ENCODE measurements at places on chromosomes 3 and 15.

GRCh38 chr3:9175421-9175820 lies 74.0 kb downstream of the SRGAP3 start:
- DNase-seq: no peak

DNA sequence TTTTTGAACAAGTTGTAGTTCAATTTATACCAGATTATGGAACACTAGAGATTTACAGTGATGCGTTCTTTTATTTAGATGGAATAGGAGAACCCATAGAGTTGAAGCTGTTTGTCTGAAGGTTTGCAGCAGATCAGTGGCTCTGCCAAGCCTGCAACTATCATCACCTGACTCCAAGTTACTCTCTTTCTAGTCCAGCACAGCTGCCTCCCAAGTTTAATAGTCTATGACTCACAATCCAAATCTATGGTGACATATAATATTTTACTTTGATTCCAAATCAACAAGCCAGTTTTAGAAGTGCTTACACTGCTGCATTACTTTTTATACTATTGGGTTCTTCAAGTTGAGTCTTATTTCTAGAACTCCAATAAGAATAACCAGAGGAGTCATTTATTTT lies 400.4 kb downstream of the LPP start:
- DNase-seq: no peak

DNA sequence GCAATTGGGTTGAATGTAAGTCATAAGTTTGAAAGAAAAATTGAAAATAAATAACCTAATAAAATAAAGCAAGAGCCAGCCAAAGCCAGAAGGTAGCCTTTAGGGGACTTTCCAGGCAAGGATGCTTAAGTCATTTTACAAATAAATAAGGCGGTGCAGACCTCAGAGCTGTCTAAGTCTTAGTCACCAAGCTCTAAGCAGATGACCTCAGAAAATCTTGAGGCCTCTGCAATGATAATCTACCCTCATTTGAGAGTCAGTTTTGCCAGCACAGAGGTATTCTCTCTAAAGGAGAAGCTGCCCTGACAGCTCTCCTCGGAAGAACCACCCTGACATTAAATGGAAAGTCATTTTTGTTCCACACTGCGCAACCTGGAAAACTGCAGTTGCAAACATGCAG lies 113.9 kb downstream of the OXNAD1 start:
- no peak for DNase-seq

DNA sequence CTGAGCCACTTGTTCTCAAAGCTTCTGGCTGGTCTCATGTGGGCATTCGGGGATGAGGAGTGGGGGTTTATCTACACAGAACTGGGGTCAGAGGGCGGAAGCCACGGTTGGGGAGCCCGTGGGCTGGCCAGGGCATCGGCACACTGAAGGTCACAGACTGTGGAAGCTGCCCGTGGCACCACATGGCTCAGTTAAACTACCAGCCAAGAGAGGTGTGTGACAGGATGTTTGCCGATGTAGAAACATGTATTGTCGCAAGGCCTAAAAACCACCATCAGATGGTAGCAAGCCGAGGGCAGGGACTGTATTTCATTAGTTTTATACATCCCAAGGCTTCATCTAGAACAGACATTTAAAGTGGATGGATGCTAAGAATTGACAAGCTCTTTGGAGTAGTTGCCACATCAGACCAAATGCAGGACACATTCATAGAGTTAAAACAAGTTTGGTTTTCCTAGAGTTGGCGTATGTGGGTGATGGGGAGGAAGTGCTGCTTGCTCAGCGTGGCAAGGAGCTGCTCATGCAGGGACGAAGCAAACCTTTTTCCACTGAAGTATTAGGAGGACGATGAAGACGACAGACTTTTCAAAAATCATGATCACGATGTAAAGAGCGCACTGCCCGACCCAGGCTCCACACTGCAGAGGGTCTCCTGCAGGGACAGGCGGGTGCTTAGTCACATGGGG lies 9.6 kb upstream of the MUSTN1 start:
- DNase-seq: no peak

- DNase-seq: no peak
These were observed 9.7 kb upstream of the ARID3B start for GRCh38 chr15:74531144-74531811.

- no peak for DNase-seq
These were observed 2.1 kb upstream of the GNAT1 start for GRCh38 chr3:50189274-50189673.

- DNase-seq: no peak
These were observed 7.0 kb upstream of the BMF start for GRCh38 chr15:40115670-40116093.

GRCh38 chr3:138227650-138228049 lies 40.5 kb downstream of the ARMC8 start:
- DNase-seq: no peak

GRCh38 chr3:131543714-131544113 lies 40.9 kb upstream of the MRPL3 start:
- DNase-seq: no peak

GRCh38 chr15:63238796-63239195 lies 38.6 kb upstream of the APH1B start:
- DNase-seq: no peak

DNA sequence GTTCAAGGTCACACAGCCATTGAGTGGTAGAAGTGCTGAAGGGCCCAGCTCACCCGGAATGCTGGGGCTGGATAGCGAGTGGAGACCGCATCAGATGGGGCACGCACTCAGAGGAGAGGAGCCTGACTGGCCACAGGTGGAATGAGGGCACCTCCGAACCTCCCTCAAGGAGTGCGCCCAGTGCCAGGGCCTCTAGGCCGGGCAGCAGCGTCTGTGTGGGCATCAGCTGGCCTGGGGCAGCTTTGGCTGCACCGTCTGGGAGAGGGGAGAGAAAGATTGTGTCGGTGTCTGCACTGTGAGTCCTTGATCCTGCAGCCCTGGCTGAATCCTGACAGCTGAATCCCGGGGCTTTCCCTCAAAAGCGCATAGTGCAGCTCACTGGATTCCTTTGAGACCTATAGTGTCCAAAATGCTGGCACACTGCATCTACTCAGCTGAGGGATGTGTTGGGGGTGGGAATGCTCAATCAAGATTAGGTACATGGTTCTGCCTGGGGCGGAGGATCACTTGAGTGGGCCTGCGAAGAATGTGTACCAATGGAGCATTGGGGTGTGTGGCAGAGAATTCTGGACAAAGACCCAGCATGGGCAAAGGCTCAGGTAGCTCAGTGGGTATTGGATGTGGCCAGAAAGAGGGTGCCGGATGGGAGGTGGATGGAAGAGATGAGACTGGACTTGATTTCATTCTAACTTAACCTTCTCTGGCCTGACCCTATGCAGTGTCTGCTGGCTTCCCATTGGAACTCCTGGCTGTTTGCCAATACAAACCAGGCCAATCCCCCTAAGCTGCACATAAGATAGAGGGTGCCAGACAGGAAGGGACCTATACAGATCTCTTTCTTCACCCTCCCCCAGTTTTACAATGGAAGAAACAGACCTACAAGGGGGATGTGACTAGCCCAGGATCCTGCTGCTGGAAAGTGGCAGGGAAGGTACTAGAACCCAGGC lies 950 bp downstream of the ANKDD1A start:
- DNase-seq: no peak

GRCh38 chr3:51799879-51800749 lies 21.1 kb upstream of the IQCF6 start:
- no peak for DNase-seq

GRCh38 chr3:71563827-71564226 lies 19.7 kb downstream of the FOXP1 start:
- DNase-seq: no peak

- no peak for DNase-seq
These were observed 26.6 kb upstream of the FLNB start for GRCh38 chr3:57981483-57982087.

- DNase-seq: no peak
These were observed 196.8 kb upstream of the AGTR1 start for GRCh38 chr3:148500881-148501280.

GRCh38 chr3:36155515-36155914 lies 224.8 kb upstream of the STAC start:
- no peak for DNase-seq

DNA sequence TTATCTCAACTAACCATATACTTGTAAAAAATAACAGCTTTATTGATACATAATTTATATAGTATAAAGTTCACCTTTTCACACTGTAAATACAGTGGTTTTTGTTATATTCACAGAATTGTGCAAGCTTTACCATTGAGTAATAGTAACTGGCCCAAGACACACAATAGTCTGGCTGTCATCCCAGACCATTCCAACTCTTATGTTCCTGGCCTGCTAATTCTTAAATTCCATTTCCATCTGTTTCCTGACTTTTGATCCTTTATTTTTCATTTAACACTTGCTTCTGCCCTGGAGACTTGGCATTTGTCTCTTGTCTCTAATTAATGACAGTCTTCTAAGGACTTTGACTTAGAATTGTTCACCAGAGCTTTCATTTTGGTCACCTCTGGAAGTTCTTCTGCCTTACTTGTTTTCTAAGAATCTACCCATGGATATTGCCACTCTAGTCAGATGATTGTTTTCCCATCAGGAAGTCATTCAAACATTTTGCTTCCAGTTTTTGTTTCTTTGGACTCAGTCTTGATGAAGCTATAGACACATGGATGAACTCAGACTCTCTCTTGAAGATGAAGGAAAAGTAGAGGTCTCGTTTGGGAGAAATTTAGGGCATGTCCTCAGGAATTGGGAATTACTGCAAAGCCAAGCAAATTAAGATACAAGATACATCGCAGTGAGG lies 27.2 kb upstream of the PLSCR4 start:
- no peak for DNase-seq

- no peak for DNase-seq
These were observed 482.4 kb upstream of the DPPA4 start for GRCh38 chr3:109819734-109820133.

DNA sequence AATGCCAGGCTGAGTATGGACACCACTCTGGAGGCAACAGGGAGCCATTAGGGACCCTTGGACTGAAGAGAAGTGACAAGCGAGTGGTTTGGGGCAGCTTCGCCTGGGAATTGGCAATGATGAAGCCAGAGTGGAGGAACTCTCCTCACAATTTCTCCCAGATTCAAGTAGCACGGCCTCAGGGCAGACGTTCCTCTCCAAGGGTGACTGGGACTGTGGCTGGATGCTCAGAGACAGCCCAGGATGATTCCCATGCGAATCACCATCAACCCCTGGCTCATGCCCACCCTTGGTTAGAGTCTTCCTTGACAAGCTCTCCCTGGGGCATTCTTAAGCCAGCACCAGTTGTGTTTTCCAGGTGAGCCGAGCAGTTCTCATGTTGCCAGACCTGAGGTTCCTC lies 16.3 kb upstream of the DOCK3 start:
- DNase-seq: no peak

DNA sequence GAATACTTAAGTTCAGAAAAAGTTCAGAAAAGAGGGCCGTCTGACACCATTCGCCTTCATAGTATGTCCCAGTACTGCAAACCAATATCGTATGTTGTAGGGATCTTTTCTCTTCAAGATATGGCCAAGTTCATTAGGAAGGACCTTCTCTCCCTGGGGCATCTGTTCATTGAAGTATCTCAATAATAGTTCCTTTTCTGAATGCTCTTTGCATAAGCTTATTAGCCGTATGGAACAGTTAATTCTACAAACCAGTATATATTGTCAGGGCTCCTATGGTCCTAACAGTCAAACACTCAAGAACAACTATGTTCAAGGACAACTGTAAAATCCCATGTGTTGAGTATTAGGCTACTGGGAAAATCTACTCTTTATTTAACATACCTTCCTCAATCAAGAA lies 203.1 kb downstream of the KLHL25 start:
- DNase-seq: no peak

GRCh38 chr3:48504051-48504946 lies at the start of gene SHISA5:
SHISA5 (minus strand) TSS chr3:48504174; CDS start chr3:48504094, 80 bp downstream.
- peak; percentile 39 for DNase-seq

- DNase-seq: no peak
These were observed 112.6 kb downstream of the TCF12 start for GRCh38 chr15:57031082-57031481.

- no peak for DNase-seq
These were observed 56.2 kb downstream of the SH3BP5 start for GRCh38 chr3:15276028-15276724.

DNA sequence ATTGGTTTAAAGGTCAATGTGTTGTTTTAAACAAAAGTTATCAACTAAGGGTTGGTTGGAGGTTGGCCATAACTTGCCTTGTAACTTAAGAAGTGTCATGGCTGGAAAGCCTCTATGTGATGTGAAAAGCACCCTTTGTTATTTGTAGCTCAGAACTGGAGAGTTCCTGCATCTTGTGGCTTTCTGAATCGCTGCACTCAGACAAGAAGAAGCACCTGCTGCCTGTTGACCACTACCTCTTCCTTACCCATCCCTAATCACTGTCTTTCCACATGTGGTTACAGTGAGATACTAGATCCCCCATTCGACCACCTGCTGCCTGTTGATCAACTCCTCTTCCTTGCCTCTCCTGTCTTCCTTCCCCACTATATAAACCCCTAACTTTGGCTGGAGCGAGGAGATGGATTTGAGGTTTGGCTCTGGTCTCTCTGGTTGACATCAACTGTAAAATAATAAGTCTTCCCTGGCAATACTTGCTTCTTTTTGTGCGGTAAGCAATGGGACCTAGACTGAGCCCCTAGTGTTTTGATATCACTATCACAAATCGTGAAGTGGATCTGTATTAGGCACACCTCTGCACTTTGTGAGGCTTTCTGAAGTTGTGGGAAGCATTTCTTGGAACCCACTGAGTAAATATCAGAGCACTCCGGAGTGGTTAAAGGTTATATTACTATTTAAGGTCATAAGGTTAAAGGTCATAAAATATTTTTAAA lies 13.8 kb downstream of the RPL39L start:
- DNase-seq: no peak

- DNase-seq: no peak
These were observed 31.1 kb upstream of the IQCF2 start for GRCh38 chr3:51830345-51830744.

Measured in stimulated activated CD8-positive, alpha-beta memory T cell treated with anti-CD3 and anti-CD28 coated beads, Interleukin-4, amount 100 ng/mL, for 24 hours (primary cell).